ENCODE measurements at places on chromosomes 7 and 10.
A peak's percentile ranks its signal among the peaks of the same experiment; 100 is the strongest.

GRCh38 chr7:71254751-71255150 is 122.8 kb downstream of the GALNT17 start:
- no peak for DNase-seq

- no peak for DNase-seq
Measured at GRCh38 chr7:148382596-148382995, 208.0 kb upstream of the C7orf33 start.

DNA sequence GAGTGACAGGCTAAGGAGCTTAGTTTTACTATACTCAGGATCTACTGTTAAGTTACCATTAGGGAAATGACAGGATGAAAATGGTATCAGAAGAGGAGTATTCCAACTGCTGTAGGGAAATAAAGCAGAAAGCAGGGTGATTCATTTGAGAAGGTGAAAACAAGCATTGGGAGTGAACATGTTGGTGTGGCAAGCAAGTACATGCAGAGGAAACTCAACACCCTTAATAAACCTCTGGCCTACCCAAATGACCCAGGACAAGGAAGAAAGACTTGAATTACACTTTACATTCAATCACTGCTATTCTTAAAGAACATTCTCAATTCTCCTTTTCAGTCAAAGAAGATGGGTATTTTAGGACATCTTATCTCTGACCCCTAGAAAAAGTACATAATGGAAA is 28.7 kb downstream of the ERLIN1 start:
- DNase-seq, result no peak

DNA sequence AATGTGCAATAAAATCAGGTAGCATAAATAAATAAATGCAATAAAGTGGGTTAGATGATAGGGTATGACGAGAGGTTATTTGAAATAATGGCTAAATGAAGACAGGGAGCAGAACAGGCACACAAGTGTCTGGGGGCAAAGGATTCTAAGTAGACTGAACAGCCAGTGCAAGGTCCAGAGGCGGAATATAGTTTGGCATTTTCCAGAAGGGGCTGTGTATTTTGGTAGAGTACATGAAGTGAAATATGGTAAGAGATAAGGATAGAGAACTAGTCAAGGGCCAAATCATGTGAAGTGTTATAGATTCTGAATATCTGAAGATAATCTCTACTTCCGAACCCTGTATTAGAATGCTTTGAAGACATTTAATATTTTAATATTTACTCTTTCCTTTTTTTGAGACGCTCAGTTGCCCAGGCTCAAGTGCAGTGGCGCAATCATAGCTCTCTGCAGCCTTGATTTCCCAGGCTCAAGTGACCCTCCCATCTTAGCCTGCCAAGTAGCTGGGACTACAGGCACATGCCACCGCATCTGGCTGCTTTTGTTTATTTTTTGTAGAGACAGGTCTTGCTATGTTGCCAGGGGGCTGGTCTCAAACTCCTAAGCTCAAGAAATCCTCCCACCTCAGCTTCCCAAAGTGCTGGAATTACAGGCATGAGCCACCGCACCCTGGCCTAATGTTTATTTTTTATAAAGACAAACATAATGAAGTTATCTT is 44.4 kb upstream of the CD36 start:
- DNase-seq, result peak; percentile 49

DNA sequence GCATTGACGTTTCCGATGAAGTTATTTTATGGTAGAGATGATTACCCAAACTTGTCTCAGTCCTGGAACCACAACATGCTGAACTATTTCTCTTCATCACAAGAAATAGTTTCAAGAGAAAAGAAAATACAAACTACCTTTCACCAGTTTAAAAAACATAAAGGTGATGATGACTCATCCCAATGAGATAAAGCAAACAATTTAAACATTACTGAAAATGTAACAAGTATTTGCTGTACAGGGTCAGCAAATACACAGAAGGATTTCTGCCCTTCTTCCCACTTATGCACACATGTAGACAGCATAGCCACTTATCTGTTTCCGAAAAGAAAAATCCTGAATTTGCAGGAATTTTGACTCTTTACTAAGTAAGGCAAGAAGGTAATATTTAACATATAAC is 50.8 kb downstream of the RHOBTB1 start:
- DNase-seq, result no peak

- DNase-seq, result no peak
Measured at GRCh38 chr10:132326925-132327324, 5.1 kb upstream of the LRRC27 start.

DNA sequence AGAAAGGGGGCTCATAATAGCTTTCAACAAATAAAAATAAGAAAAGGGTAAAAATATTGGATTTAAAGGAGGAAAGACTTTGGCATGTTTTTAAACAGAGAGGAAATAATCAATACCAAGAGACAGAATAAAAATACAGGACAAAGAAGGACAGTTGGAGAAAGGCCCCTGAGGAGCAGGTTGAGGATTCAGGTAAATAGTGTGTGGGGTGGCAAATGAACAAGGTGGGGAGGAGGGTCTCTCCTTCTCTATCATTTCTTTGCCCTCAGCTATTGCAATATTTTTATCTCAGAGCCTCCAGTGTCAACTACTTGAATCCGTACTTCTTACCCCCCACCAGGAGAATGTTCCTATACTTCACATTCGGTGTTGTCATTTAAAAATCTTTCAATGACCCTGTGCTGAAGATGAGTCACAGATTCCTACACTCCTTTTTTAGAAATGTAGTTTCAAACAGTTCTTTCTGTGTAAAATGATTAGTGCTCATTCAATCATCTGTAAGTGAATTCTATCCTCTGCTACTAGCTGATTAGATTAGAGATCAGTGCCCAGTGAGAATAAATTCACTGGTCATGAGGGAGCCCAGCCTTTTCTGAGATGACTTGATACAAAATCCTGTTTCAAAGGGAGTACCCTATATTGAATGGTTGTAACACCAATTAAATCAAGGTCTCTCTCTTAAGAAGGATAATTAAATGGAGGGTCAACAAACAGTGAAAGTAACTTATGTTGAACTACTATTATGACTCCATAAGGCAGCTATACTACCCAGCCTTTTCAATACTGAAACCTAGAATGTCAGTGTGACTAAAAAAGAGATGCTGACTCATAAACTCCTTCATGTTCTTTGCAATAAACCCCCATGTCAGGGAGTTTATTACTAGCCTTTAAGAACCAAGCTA is 50.4 kb upstream of the WNT16 start:
- DNase-seq, result no peak

DNA sequence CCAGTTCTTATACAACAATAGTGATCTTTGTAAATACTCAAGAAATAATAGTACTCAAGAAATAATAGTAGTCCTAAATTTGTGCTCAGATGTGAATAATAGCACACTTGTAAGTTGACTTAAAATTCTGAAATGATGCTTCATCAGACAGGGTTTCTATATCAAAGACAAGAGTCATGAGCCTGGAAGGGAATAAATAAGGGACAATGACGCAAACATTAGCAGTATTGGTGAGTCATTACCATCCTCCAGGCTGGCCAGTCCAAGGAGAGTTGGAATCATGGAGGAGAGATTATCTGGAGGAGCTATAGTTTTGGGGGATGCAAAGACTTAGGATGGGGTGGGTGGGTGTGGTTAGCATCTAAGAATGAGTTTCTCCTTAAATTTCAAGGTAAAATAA is 6.1 kb upstream of the SH3PXD2A start:
- DNase-seq, result no peak

- DNase-seq, result no peak
Measured at GRCh38 chr10:72175149-72175548, 40.7 kb upstream of the ANAPC16 start.

DNA sequence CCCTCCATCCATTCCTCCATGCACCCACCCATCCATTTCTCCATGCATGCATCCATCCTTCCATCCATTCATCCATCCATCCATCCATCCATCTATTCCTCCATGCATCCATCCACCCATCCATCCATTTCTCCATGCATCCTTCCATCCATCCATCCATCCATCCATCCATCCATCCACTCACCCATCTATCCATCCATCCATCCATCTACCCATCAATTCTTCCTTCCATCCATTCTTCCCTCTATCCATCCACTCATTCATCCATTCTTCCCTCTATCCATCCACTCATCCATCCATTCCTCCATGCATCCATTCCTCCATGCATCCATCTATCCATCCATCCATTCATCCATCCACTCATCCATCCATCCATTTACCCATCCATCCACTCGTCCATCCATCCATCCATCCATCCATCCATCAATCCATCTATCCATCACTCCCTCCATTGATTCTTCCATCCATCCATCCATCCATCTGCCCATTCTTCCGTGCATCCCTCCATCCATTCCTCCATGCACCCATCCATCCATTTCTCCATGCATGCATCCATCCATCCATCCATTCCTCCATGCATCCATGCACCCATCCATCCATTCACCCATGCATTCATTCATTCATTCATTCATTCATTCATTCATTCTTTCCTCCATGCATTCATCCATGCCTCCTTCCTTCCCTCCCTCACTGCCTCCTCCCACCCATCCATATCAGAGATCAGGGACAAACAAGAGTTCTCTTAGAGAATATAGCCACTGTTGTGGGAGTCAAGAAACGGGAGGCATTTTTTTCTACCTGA is 22.2 kb downstream of the ELN start:
- no peak for DNase-seq

DNA sequence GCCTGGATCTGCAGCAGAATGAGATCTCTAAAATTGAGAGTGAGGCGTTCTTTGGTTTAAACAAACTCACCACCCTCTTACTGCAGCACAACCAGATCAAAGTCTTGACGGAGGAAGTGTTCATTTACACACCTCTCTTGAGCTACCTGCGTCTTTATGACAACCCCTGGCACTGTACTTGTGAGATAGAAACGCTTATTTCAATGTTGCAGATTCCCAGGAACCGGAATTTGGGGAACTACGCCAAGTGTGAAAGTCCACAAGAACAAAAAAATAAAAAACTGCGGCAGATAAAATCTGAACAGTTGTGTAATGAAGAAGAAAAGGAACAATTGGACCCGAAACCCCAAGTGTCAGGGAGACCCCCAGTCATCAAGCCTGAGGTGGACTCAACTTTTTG is 21.4 kb downstream of the LRRC17 start:
- no peak for DNase-seq

DNA sequence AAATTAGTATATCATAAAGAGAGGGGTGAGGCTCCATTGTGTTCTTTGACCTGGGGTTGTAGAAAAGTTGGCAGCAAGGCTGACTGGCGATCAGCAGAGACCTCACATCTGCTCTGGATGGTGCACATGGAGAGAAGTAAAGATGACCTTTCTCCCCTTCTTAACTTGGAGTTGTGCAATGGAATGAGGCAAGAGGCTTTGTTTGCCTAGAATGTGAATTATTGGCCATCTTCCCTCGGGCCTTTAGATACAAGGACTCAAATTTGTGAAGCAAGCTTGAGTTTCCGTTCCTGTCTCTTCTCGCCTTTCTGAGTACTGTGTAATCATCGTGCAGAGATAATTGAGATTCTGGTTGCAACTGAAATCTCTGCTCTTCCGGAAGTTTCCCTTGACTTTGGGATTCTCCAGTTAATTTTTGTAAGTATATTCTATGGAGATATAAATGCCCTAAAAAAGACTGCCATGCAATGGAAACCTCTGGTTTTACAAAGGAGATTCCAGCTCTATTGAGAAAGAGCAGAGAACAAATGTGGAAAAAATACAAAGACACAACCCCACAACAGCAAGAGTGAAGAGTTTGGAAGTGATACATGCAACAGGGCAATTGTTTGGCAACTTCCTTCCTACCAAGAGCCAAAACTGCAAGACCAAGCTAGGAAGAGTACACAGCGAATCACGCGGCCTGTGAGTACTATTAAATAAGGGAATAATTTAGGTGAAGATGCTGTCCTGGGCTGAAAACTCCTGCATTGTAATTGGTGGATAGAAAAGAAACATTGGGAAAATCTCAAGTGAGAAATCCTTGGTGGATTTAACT is 542.3 kb upstream of the NRP1 start:
- DNase-seq, result no peak

- DNase-seq, result no peak
Measured at GRCh38 chr10:114821915-114822443, 399 bp downstream of the FHIP2A start.

- no peak for DNase-seq
Measured at GRCh38 chr10:59991661-59992060, 85.3 kb upstream of the CCDC6 start.

GRCh38 chr7:130954918-130955564 is 221.0 kb upstream of the KLF14 start:
- DNase-seq, result no peak

- DNase-seq, result no peak
Measured at GRCh38 chr7:17963281-17963680, 23.0 kb upstream of the SNX13 start.

DNA sequence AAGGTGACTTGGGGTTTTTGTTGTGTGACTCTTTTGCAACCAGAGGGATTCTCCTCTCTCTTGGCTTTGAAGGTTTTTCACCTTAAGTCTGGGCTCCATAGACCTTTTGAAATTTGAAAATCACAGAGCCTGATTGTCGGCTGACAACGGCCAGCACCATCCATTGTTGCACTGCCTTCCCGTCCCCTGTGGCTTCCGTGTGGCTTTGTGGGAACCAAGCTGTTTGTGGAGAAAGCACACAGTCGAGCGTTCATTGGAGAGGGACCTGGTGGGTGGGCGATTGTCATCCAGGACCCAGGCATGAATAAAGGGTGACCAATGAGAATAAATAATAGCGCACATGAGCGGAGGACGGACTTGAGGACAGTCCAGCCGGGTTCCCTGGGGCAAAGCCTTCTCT is 7.4 kb upstream of the RAMP3 start:
- no peak for DNase-seq

DNA sequence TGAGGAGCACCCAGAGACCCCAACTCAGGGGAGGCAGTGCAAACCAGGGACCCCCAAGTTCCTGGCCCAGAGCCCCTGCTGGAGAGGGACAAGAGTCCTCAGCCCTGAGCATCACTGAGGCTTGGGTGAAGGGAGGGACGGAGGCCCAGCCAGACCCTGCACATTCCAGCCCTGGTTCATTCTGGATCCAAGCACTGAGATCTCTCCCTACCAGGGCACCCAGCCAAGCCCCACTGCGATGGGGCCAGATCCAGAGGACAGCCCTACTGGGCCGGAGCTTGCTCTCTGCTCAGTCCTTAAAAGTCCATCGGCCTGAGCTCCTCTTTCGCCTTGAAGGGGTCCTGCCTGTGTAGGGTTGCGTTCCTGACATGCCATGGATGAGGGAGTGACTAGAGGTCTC is 40.5 kb upstream of the RABGEF1 start:
- peak; percentile 74 for DNase-seq

- no peak for DNase-seq
Measured at GRCh38 chr7:114409750-114410149, 4.9 kb upstream of the FOXP2 start.

GRCh38 chr10:16923309-16923708 is 106.1 kb upstream of the RSU1 start:
- no peak for DNase-seq
